Myocyte (in vitro differentiated cells): ENCODE measurements at places on chromosomes 12 and 14.

DNA sequence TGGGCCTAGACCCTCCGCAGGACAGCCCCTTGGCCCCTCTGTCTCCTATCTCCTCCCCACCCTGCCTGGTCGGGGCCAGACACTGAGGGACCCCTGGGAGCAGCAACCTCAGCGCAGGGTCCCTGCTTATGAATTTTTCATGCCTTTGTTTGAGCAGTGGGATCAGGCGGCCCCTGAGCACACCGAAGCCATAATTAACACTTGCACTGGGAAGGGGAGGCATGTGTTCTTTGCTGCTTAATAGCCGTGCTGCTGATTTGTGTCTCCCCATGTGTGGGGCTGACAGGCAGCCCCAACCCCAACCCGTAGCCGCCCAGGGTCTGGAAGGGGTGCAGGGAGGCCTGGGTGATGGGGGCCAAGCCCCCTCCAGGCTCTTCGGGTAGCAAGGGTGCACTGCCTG lies 52.7 kb downstream of the FBRSL1 start:
- no peak for DNase-seq

DNA sequence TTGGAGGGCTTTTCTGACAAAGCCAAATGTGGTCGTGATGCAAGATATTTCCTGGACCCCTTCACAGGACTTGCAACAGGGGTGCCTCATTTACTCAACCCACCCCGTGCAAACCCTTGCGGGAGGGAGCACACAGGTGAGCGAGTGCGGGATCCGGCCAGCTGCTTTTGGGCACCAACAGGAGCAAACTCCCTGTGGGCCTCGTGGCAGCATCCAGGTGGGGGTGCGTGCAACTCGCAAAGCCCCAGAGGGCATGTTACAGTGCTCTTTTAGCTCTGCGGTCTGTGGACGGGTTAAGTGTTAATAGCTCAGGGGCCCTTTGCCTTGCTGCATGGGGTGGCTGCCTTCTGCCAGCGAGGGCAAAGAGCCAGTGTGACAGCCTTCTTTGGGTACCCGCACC lies 707.6 kb upstream of the MDGA2 start:
- DNase-seq = no peak

DNA sequence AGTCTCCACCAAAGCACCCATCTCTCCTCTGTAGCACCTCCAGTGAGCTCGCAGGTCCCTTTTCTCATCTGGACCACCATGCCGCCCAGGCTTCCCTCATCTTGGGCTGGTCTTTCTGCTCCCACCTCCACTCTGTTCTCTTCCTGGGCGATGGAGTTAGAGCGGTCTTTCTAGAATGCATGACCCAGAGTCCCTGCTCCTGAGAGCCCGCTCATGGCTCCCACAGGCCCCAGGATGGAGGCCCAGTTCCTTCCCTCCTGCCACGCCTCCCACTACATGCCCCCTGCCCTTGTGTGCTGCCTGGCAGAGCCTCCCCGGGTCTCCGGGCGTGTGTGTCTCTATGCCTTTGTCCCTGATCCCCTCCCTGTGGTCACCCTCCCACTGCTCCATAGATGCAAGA lies 100.7 kb upstream of the RTL1 start:
- no peak for DNase-seq

DNA sequence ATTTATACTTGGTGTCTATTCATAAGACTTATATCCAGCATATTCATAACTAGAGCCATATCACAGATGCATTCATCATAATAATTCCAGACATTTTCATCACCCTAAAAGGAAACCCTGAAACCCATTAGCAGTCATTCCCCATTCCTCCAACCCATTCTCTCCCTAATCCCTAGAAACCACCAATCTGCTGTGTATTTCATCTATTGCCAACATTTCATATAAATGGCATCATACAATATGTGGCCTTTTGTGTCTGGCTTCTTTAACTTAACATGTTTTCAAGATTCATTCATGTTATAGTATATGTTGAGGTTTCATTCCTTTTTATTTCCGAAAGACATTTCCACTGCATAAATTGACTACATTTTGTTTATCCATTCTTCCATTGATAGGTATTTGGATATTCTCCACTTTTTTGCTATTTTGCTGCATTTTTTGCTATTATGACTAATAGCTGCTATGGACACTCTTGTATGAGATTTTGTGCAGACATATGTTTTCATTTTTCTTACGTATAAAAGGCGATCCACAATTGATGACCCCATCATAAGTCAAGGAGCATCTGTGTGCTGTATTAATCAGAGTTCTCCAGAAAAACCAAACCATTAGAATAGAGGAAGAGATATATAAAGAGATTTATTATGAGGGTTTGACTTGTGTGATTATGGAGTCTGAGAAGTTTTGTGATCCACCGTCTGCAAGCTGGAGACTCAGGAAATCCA lies 5.1 kb upstream of the OAS2 start:
- no peak for DNase-seq

- peak; percentile 63 for DNase-seq
These were observed 28.2 kb downstream of the TRAF3 start for GRCh38 chr14:102805371-102805891.

DNA sequence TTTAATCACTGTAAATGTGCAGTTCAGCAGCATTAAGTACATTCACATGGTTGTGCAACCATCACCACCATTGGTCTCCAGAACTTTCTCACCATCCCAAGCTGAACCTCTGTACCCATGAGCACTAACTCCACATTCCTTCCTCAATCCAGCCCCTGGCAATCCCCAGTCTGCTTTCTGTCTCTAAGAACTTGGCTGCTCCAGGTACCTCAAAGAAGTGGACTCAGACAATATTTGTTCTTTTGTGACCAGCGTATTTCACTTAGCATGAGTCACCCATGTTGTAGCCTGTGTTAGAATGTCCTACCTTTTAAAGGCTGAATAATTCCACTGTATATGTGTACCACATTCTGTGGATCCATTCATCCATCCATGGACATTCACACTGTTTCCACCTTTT lies 64.6 kb downstream of the SLC24A4 start:
- no peak for DNase-seq

- DNase-seq = peak; percentile 60
These were observed 2.9 kb downstream of the NEK9 start for GRCh38 chr14:75123991-75124390.

- DNase-seq = no peak
These were observed 90.6 kb upstream of the PWP1 start for GRCh38 chr12:107594995-107595394.

- DNase-seq = peak; percentile 19
These were observed at the start of gene SOCS2 for GRCh38 chr12:93571925-93572711. Gene SOCS2 (plus strand): TSS chr12:93572675. CDS start chr12:93572898, 223 bp downstream.

DNA sequence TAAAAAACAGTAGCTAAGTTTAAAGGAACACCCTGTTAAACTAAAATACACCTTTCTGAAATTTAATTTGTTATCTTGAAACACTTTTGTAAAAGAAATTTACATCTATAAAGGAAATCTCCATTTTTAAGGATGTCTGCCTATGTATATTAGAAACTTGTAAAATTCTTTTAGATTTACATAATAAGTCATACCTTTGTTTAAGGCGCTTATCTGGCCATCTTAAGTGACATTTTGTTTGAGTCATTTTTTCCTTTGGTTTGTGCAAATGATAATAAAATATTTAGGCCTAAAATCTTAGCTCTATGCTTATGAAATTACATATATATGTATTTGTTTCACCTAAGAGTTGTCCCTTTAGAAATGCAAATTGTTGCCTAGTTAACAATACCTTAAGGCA lies 1193.4 kb downstream of the FSCB start:
- DNase-seq = no peak

DNA sequence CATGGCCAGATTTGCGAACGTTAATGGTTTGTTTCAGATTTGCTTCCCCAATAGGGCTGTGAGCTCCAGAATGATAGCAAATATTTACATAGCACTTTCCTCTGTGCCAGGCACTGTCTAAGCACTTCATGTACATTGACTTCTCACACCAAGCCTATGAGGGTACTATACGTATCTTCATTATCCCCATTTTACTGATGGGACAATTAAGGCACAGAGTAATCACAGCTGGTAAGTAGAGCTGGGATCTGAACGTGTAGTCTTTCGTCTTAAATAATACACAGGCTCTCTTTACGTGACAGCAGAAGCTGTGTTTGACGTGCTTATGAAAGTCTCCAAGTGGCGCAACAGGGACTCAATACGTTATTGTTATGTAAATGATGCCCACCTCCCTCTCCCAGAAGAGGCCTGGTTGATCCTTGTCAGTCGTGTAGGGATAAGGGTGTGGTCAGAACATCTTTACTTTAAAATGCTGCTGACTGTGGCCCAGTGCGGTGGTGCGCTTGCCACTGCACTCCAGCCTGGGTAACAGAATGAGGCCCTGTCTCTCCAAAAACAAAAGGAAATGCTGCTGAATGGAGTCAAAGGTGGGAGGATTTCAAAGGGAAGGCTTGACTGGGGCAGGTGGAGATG lies 66.3 kb upstream of the TCL1B start:
- no peak for DNase-seq

- DNase-seq = no peak
These were observed 181.0 kb upstream of the RGS6 start for GRCh38 chr14:71751264-71751663.

DNA sequence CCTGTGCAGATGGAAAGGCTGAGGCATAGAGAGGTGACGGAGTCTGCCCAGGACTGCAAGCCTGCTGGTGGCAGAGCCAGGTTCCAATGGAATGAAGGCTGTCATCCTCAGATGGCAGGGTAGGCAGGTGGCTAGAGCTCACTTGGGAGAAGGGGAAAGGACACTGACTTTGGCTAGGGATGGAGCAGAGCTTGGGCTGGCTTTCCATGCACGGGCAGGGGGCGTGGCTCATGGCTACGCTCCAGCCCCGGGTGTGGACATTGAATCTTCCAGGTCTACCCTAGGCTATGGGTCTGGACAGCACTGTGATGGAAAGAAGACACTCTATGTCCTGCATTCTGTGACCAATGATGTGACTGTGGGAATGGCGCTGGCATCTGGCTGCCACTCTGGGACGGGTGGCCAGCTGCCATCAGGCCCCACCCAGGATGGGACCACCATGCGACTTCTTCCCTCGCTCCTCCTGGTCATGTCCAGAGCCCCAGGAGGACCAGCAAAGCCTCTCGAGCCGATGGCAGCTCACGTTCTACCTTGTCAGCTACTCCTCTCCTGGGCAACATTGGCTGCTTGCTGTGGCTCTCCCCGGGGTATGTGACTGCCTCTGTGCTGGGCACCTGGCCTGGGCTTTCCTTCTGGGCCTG lies 398.7 kb downstream of the TMEM121 start:
- no peak for DNase-seq

- DNase-seq = peak; percentile 54
These were observed 407.5 kb upstream of the MGAT4C start for GRCh38 chr12:86663716-86664115.

DNA sequence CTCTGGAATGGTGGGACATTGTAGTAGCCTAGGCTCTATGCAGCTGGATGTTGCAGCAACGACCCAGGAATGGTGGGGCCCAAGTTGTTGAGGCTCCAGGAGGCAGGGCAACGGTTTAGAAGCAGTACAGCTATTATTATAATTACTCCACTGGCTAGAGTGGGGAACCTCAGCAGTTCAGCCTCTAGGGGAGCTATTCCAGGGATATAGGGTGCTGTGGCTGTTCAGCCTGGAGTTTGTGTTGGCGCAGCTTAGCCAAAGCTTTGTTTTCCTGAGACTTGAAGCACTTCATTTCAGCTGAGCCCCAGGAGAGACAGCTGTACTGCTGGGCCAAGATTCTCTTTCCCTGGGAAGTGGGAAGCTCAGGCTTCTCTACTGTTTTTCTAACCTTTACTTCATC lies 1023.0 kb upstream of the ATXN7L3B start:
- no peak for DNase-seq

DNA sequence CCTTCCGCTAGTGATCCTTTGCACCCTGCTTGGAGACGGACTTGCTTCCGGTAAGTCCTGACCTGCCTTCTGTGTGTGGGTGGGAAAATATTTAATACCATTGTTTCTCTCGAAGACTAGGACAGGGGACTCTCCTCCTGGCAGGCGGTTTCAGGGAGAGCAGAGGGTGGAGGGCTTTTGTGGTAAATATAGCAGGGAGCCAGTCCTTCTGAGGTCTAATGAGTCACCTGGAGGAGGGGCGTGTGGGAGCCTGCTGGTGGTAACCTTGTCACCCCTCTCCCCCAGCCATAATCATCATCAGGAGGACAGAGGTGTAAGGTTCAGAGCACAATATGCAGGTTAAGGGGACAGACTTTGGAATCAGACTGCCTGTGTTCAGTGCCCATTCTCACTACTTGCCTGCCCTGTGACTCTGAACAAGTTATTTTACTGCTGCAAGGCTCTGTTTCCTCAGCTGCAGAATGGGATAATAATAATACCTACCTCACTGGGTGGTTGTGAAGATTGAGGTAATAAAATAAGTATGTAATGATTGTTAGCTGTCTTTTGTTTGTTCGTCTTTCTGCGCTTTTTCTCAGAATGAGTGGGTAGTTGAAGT lies 47.4 kb downstream of the SUSD6 start:
- peak; percentile 34 for DNase-seq

DNA sequence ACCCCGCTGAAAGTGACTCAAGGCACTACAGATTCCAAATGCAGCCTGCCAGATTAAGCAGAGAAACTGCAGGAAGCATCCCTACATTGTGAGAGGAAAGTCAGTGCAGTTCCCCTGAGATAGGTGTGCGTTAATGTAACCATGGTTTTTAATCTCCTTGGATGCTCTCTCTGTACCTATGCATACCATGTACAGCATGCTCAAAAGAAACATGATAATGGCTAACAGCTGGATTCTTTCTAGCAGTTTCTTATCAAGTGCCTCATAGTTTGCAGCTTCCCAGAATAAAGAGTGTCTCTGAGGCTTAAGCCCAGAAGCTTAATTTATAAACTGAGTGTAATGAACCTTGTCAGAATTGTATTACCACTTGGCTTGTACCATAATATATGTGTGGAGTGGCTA lies 17.1 kb upstream of the MDM1 start:
- no peak for DNase-seq

GRCh38 chr14:85276979-85277228 lies 253.0 kb upstream of the FLRT2 start:
- DNase-seq = no peak

- no peak for DNase-seq
These were observed 16.1 kb upstream of the NEMF start for GRCh38 chr14:49868720-49869114.
